ELF-1 (cell line): ENCODE measurements at places on chromosomes 1 and 21.

- DNase-seq = no peak
Measured at GRCh38 chr1:116164150-116164549, 53.0 kb downstream of the MAB21L3 start.

GRCh38 chr21:40847951-40848350 lies 993 bp upstream of the DSCAM start:
- no peak for DNase-seq

- DNase-seq = no peak
Measured at GRCh38 chr1:226436855-226437491, 29.1 kb upstream of the PARP1 start.

DNA sequence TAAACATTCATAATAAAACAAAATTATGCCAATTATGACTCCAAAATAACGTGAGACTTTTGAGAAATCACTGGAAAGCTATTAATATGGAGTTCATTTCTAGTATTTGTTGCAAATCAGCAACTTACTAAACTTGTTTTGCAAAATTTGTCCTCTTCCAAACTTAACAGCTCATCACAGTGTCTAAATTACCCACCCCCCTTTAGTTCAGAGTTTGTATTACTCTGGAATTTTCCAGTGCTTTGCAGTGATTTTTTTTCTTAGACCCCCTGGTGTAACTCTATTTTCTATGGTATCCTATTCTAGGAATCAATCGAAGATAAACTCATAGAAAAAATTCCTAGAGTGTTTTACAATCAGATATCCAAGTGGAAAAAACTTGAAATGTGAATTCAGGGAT lies 72.4 kb upstream of the CACHD1 start:
- no peak for DNase-seq

DNA sequence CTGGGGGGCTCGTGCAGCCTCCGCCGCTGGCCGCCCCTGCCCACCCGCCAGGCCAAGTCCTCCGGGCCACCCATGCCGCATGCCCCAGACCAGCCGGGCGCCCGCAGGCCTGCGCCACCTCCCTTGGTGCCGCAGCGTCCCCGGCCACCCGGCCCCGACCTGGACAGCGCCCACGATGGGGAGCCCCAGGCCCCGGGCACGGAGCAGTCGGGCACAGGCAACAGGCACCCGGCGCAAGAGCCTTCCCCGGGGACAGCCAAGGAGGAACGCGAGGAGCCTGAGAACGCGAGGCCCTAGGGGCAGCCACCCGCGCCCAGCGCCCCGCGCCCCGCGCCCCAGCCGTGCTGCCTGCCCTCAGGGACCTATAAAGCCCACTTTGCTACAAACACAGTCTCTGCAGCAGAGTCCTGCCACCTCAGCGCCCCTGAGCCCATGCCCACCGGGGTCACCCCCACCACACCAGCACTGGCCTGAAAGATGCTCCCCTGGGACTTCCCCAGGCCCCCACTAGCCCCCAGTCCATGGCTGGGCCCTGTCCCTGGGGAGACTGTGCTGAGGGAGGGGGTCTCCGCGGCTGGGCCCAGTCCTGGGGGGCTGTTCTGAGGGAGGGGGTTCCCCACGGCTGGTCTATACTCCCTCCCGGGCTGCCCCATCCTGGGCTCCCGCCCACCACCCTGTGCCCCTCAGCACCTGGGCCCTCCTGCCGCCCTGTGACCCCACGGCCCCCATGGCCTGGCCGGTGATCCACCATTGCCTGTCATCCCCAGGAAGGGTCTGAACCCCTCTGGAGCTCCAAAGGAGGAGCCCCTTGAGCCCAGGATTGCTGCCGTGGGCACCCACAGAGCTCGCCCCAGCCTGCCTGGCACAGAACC lies 8.6 kb downstream of the TNFRSF18 start:
- DNase-seq = no peak

- DNase-seq = no peak
Measured at GRCh38 chr1:167808104-167808503, 86.3 kb downstream of the MPZL1 start.

GRCh38 chr1:1163538-1164070 lies 10.1 kb upstream of the TTLL10 start:
- DNase-seq = no peak

DNA sequence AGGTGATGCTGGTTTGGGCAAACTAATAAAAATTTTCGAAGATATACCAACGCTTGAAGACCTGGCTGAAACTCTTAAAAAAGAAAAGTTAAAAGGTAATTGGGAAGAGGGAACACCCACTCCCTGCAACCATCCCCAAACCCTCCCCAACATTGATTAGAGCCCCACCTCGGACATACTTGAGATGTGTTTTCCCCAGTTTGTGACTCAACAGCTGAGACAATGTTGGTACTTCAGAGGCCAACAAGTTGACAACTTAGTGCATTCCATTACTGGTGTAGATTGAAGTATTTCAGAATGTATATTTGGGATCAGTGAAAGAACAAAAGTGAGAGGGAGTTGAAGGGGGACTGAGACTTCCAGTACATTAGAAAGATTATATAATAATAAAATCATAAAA lies 5.1 kb downstream of the IFI16 start:
- DNase-seq = no peak

- DNase-seq = no peak
Measured at GRCh38 chr1:17662296-17662695, 92.8 kb upstream of the ACTL8 start.

DNA sequence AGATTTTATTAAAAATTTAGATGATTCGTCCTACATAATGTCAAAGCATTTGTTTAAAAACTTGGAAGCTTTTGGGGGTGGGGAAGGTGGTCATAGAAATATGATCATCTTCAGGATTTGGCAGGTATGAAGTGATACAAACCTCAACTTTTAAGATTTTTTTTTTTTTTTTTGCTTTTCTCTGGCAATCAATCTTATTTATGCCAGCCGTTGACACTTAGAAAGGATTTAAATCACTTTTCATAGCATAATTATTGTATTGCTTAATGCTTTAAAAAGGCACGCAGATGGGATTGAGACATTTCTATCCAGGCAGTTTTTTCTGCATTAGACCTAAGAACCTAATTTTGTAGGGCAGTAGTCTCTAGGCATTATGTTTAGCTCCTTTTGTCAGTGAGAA lies 19.7 kb downstream of the MRPS6 start:
- DNase-seq = no peak

GRCh38 chr1:48016515-48016914 lies 19.3 kb upstream of the TRABD2B start:
- no peak for DNase-seq

DNA sequence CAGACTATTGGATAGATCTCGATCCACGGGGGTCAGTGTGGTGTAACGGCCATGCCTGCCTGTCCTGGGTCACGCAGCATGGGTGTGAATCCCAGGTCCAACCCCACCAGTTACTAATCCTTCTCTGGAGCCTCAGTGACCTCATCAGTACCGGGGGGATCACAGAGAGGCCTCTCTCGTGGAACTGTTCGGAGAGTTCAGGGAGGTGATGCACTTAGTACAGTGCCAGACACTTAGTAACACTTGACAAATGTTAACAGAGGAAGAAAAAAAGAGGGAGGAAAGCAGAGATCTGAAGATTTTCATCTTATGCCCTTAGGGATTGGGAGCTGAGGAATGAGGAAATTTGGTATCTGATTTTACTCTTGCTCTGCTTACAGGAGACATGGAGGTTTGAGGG lies 2.9 kb downstream of the ABCA4 start:
- DNase-seq = no peak
